ENCODE measurements at places on chromosomes 7 and 10.

DNA sequence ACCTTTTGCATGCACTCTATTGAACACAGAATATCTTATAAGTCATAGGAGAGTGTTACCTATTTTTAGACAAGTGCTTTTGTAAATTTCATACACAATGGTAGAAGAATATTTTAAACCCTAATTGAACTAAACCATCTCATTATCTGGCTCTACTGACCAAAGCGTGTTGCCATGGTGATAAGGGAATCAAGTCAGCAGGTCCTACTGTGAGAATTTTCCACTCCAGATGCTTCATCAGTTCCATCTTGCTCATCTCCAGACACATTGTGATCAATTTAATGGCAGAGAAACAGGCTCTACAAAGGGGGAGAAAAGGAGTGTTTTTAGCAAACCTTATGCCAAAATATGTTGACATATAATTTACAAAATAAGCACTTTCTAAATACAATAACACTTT lies 621.9 kb upstream of the GHITM start:
- no peaks in the 10 kb centered on the region for H3K27me3 ChIP-seq
- no peak overlapping the region for H3K4me3 ChIP-seq
- H3K4me1 ChIP-seq, result no peaks in the 10 kb centered on the region
- no peak overlapping the region for H3K27ac ChIP-seq
- H3K36me3 ChIP-seq, result no peaks in the 10 kb centered on the region

DNA sequence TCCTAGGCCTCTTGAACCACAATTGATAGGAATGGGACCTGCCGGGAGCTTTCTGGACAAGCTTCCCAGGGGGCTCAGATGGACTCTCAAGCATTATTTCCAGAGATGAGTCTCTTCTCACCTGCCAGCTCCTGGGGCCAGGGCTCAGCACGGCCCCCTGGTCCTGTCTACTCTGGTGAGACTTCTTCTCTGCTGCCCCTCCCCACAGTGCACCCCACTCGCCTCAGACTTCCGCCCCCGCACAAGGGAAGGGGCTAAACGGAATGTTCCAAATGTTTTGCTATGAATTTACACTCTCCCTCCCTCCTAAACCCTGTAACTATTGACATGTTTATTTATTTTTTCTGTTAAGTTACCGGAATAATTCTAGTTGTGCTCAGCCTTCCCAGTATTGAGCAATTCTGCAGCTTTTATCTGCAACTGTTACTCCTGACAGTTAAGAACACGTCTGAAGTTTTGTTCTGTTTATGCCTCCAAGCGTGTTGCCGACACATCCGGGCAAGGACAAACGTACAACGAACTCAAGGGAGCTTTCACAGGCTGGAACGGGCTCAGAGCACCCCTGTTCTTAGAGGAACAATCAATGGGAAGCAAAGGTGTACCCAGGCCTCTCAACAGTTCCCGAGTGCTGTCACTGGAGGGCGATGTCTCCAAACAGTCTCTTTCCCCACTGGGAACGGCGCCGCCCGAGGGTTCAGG lies 55.2 kb downstream of the FHIP2A start:
- peak; percentile 78 for DNase-seq
- H3K27me3 ChIP-seq, result no peaks in the 10 kb centered on the region
- no peaks in the 10 kb centered on the region for H3K4me1 ChIP-seq
- H3K4me3 ChIP-seq, result no peak overlapping the region
- H3K36me3 ChIP-seq, result no peaks in the 10 kb centered on the region

DNA sequence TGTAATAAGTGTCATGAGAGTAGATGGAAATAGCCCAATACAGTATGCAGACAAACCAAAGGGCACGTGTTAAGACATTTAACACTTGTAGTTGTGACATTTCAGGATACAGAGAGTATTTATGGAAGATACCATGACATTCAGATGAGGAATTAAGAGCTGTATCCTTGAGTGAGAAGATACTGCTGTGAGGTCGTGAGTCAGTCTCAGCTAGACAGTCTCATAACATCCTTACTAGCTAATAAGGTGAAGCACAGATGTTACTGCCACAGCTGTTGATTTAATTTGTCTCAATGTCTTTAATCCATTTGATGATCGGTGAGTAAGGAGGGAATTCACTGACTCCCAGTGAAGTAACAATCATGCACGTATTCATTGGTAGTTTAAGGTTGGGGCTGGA lies 288.0 kb upstream of the AKR1E2 start:
- no peak overlapping the region for H3K27ac ChIP-seq
- H3K4me3 ChIP-seq, result no peak overlapping the region
- H3K4me1 ChIP-seq, result no peaks in the 10 kb centered on the region
- no peaks in the 10 kb centered on the region for H3K27me3 ChIP-seq
- H3K36me3 ChIP-seq, result no peaks in the 10 kb centered on the region

DNA sequence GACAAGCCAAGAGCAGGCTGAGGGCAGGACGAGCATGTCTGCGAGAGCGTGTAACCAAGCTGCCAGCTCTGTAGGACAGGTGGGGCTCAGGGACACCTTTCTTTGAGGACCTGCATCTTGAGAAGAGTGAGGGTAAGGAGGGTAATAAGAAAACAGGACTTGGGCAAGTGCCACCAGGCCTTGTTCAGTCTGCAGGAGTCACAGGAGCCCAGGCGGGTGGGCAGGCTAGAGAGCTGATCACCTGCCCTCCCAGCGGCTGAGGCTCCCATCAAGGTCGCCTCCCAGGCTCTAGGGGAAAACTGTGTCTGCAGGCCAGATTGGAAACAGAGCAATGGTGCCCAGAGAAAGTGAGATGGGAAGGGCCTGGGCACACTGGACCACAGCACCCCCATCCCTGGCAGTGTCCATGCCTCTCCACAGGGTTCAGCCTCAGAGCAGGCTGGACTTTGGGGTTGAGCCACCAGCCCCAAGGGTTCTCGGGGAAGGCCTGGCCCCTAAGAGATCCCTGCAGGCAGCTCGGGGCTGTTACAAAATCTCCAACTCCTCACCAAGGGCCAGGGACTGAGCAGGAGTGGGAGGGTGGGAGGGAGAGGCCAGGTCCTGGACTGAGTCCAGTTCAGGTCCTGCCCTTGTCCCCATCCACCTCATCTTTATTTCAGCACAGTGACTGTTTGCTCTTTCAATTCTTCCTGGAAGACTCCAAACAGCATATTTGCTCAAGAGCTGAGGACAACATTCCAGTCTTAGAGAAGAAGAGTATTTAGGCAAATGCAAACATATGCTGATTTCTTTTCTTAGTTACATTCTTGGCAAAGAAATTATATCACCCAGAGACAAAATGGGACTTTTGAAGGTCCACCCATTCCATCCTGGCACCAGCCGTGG lies 161.9 kb downstream of the GRID1 start:
- H3K27ac ChIP-seq, result no peak overlapping the region
- no peak for DNase-seq
- no peaks in the 10 kb centered on the region for H3K4me1 ChIP-seq
- no peak overlapping the region for H3K4me3 ChIP-seq

GRCh38 chr10:129956876-129957673 lies 7.0 kb downstream of the EBF3 start:
- H3K27ac ChIP-seq, result no peak overlapping the region
- H3K27me3 ChIP-seq, result peaks cover 56% of the 10 kb centered on the region
- no peaks in the 10 kb centered on the region for H3K36me3 ChIP-seq
- H3K4me1 ChIP-seq, result no peaks in the 10 kb centered on the region

DNA sequence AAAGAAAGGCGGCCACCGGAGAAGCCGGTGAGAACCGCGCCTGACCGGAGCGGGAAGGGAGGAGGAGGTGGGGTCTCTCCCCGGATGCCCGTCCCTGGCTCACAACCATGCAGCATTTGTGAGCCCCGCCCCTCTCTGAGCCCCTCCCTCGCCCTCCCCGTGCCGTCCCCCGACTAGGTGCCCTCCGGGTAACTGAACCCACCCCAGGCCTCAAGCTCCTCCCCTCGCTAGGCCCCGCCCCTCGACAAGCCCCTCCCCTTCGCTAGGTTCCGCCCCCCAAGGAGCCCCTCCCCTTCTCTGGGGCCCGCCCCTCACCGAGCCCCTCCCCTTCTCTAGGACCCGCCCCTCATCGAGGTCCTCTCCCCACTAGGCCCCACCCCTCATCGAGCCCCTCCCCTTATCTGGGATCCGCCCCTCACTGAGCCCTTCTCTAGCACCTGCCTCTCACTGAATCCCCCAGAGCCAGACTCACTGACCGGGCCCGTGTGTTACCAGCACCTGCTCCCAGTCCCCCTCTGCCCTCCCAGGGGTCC lies 42.2 kb upstream of the HSPB1 start:
- peak overlapping the region; percentile 29 for H3K4me3 ChIP-seq
- no peak for DNase-seq
- no peak overlapping the region for H3K27ac ChIP-seq
- no peaks in the 10 kb centered on the region for H3K36me3 ChIP-seq

DNA sequence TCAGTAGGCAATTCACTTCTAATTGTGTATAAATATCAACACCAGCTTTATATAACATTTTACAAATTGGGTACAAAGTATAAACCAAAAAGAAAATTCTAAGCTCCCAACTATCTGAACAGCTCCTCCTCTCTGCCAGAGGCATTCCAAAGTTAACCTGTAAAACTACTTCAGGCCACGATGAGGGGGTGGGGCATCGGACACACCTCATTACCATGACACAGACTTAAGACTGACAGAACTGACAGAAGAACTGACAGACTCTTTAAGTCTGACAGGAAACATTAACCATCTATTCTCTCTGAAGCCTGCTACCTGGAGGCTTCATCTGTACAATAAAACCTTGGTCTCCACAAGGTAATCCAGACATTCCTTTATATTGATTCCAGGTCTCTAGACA lies 12.3 kb downstream of the ESYT2 start:
- no peaks in the 10 kb centered on the region for H3K4me1 ChIP-seq
- DNase-seq, result no peak
- H3K27ac ChIP-seq, result no peak overlapping the region
- H3K4me3 ChIP-seq, result no peak overlapping the region
- no peaks in the 10 kb centered on the region for H3K27me3 ChIP-seq
- no peaks in the 10 kb centered on the region for H3K36me3 ChIP-seq

Data from right lobe of liver (tissue), 6 donors.